ENCODE measurements at places on chromosomes 12 and 14. TPM values are rescaled to one million over a fixed set of nuclear protein-coding genes. Genes with fewer than 3 reads are reported as not detected.

- no peak overlapping the region for H3K27ac ChIP-seq
- H3K4me1 ChIP-seq, result no peaks in the 10 kb centered on the region
- no peak for DNase-seq
Observed at GRCh38 chr14:73372529-73372928, 85.8 kb downstream of the NUMB start.

DNA sequence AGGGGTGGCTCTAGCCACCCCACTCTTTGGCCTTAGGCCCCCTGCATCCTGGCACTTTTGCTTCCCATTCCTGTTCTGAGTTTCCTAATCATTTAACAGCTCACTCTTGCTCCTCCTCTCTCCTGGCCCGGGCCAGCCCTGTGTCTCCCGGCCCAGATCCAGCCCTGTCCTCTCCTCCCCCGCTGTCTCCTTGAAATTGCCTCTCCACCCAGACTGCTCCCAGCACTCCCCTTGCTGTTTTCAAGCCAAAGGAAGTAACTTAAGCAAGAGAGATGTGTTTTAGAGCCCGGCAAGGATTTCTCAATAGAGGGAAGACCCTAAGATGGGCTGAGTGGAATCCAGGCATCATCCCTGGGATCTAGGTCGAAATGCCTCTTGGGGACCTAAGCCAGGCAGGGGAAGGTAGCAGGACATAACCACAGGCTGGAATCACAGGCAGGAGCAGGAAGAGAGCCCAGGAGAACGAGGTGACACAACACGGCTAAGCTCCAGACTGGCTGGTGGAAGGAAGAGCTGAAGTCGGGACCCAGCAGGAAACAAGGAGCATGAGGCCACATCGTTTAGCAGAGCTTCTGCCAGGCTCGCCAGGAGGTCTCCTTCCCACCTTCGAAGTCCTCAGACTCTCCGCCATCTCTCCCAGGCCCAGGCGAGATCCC is 2.0 kb upstream of the LRP1-AS start:
- no peaks in the 10 kb centered on the region for H3K36me3 ChIP-seq
- no peak overlapping the region for H3K27ac ChIP-seq

Gene DCTN2
- 66.2 TPM for total RNA-seq

GRCh38 chr12:120887253-120888043 is 16.7 kb downstream of the SPPL3 start:
- DNase-seq, result no peak
- H3K4me3 ChIP-seq, result no peak overlapping the region
- H3K27ac ChIP-seq, result no peak overlapping the region
- no peaks in the 10 kb centered on the region for H3K27me3 ChIP-seq
- no peaks in the 10 kb centered on the region for H3K36me3 ChIP-seq

- no peak overlapping the region for H3K4me3 ChIP-seq
- no peaks in the 10 kb centered on the region for H3K27me3 ChIP-seq
- no peak for DNase-seq
- no peaks in the 10 kb centered on the region for H3K36me3 ChIP-seq
- no peaks in the 10 kb centered on the region for H3K4me1 ChIP-seq
Observed at GRCh38 chr12:52724384-52724783, 21.1 kb upstream of the KRT77 start.

Measured in pancreas (tissue), 10 donors.